Smooth muscle cell of the umbilical artery (primary cell): ENCODE measurements at places on chromosomes 16 and 17. TPM values are rescaled to one million over a fixed set of nuclear protein-coding genes. Genes with fewer than 3 reads are reported as not detected.

BAIAP3 gene
- 0.65 and 0.89 TPM in 2 replicates for total RNA-seq

SLC5A11 gene
- not detected in 2 replicates for total RNA-seq

HCRT gene
- total RNA-seq, result not detected in 2 replicates

KIF19 gene
- total RNA-seq, result not detected in 2 replicates

SLFN14 gene
- total RNA-seq, result not detected in 2 replicates

UTP4 gene
- 19.3 and 30.8 TPM in 2 replicates for total RNA-seq

ZNF668 gene
- 8.3 and 9.8 TPM in 2 replicates for total RNA-seq

SLC35G3 gene
- total RNA-seq, result not detected in 2 replicates

PIGS gene
- total RNA-seq, result 107 and 165 TPM in 2 replicates

TUBG2 gene
- total RNA-seq, result 11.9 and 13.2 TPM in 2 replicates

WFIKKN1 gene
- under 0.01 and 0.46 TPM in 2 replicates for total RNA-seq

CCDC40 gene
- 2.5 and 5.6 TPM in 2 replicates for total RNA-seq

LITAFD gene
- total RNA-seq, result not detected in 2 replicates

CALCOCO2 gene
- total RNA-seq, result 39.2 and 62.7 TPM in 2 replicates

TIGD7 gene
- total RNA-seq, result 4.0 and 5.3 TPM in 2 replicates

CHRNB1 gene
- 3.4 and 6.2 TPM in 2 replicates for total RNA-seq

KRT36 gene
- total RNA-seq, result not detected in 2 replicates

C1QTNF8 gene
- not detected in 2 replicates for total RNA-seq

AOC3 gene
- total RNA-seq, result 0.14 and 0.30 TPM in 2 replicates

CCDC144A gene
- total RNA-seq, result 8.1 and 9.2 TPM in 2 replicates

SLFN12 gene
- 28.2 and 31.5 TPM in 2 replicates for total RNA-seq

OTOP3 gene
- total RNA-seq, result not detected in 2 replicates

PYDC1 gene
- total RNA-seq, result not detected in 2 replicates

MEAK7 gene
- total RNA-seq, result 14.8 and 50.7 TPM in 2 replicates

FOXN1 gene
- total RNA-seq, result not detected in 2 replicates

KRTAP9-8 gene
- total RNA-seq, result not detected in 2 replicates

ALOX12 gene
- total RNA-seq, result not detected in 2 replicates

DNAH2 gene
- total RNA-seq, result under 0.01 and 0.05 TPM in 2 replicates

TNS4 gene
- not detected in 2 replicates for total RNA-seq

ALOXE3 gene
- total RNA-seq, result not detected in 2 replicates

TNRC6A gene
- 22.3 and 34.0 TPM in 2 replicates for total RNA-seq

RAMP2 gene
- not detected in 2 replicates for total RNA-seq

DPEP1 gene
- 0.23 and 0.30 TPM in 2 replicates for total RNA-seq

ITGAE gene
- total RNA-seq, result 9.1 and 21.7 TPM in 2 replicates

PROCA1 gene
- 1.2 and 1.4 TPM in 2 replicates for total RNA-seq

SLC25A10 gene
- total RNA-seq, result 8.0 and 10.5 TPM in 2 replicates

OTOP2 gene
- not detected in 2 replicates for total RNA-seq

BAIAP2 gene
- total RNA-seq, result 12.5 and 25.1 TPM in 2 replicates

AOC2 gene
- 0.59 and 0.69 TPM in 2 replicates for total RNA-seq

MT1G gene
- not detected in 2 replicates for total RNA-seq

GALR2 gene
- not detected in 2 replicates for total RNA-seq

FOXJ1 gene
- total RNA-seq, result not detected in 2 replicates

TM4SF5 gene
- total RNA-seq, result not detected in 2 replicates

ZFPM1 gene
- 3.9 and 6.0 TPM in 2 replicates for total RNA-seq

CCDC200 gene
- not detected in 2 replicates for total RNA-seq

DNAI2 gene
- not detected in 2 replicates for total RNA-seq

CRISPLD2 gene
- 47.8 and 487 TPM in 2 replicates for total RNA-seq

KIF22 gene
- 9.8 and 33.5 TPM in 2 replicates for total RNA-seq

ZNF750 gene
- not detected in 2 replicates for total RNA-seq

SBK1 gene
- total RNA-seq, result 0.05 TPM in 1 of 2 replicates, not detected in the other

KRTAP4-3 gene
- not detected in 2 replicates for total RNA-seq

PDE6G gene
- total RNA-seq, result not detected in 2 replicates
